ENCODE measurements at places on chromosomes 12 and 14.

- no peak for DNase-seq
Measured at GRCh38 chr12:16323638-16324037, 23.8 kb upstream of the MGST1 start.

DNA sequence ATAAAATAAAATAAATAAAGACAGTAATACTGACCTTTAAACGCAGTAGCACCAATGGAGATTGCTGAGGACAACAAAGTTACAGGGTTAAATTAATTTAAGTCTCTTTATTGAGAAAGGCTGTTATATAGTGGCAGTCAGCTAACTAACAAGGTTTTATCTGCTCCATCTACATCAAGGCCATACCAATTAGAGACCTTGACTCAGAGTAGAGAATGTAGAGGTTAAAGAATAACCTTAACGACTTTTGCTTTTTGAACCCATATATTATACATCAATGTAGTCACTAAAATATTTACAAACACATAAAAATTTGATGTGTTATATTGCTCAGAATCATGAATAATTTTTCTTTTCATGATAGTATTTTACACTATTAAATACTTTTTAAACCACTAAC, 21.6 kb downstream of the OSBPL8 start:
- no peak for DNase-seq

DNA sequence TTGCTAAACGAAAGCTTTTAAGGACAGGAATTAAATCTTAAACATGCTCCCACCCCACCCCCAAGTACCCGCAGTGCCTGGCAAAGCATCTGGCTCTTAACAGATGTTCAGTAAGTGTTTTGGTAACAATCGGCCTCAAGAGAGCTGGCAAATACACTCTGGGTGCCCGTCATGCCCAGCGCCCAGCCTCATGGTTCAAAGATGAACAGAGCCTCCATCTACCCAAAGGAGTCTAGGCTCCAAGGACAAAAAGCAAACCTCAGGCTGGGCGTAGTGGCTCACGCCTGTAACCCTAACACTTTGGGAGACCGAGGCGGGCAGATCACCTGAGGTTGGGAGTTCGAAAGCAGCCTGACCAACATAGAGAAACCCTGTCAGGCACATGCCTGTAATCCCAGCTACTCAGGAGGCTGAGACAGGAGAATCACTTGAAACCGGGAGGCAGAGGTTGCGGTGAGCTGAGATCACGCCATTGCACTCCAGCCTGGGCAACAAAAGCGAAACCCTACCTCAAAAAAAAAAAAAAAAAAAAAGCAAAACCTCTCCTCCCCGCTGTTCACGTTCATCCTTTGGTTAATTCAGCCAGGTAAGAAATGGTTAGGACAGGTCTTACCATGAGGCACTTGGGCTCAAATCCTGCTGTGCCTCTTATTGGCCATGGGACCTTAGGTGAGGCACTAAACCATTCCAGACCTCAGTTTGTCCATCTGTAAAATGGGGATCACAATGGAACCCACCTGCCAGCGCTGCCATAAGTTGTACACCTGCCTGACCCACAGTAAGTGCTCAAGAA, 151.3 kb downstream of the BCL11B start:
- DNase-seq = no peak

GRCh38 chr12:56522411-56523193, 982 bp downstream of the RBMS2 start:
- DNase-seq = no peak

DNA sequence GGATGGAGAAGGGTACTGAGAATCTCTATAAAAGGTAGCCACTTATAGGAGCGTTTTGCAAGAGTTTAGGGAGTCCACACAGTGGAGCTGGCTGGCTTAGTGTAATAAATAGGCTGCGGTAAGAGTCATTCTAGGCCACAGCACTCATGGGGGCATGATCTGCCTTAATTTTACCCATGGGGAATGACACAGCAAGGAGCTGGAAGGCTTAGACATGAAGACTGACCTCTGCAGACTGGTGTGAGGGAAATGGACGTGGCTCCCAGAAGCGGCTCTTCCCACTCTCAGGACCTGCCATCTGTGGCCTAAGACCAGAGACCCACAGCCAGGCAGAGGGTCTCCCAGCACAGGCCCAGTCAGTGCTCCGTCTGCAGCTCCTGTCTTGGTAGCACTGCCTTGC, 173.3 kb downstream of the PPM1H start:
- no peak for DNase-seq

GRCh38 chr12:111664499-111664898, 21.3 kb downstream of the BRAP start:
- DNase-seq = no peak

GRCh38 chr12:121697093-121697698, 15.4 kb upstream of the TMEM120B start:
- peak; percentile 69 for DNase-seq

Data from GM12865 (cell line).